ENCODE measurements at places on chromosomes 4 and X.
A peak's percentile ranks its signal among the peaks of the same experiment; 100 is the strongest.

DNA sequence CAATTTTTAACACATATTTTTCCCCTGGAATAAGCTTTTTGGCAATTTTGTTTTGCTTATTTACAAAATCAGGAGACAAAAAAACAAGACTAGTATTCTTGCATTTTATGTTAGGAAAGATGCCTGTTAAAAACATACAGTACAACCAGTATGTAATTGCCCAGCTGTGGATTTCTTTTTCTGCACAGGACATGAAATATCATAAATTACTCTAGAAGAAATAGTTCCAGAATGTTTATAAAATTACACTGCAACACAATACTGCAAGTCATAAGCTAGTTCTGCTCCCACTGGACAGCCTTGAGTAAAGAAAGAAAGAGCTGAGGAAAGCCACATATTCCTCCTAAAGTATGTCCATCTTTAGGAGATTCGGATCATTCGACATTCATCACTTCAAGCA lies 133.5 kb downstream of the SCFD2 start:
- DNase-seq = no peak

DNA sequence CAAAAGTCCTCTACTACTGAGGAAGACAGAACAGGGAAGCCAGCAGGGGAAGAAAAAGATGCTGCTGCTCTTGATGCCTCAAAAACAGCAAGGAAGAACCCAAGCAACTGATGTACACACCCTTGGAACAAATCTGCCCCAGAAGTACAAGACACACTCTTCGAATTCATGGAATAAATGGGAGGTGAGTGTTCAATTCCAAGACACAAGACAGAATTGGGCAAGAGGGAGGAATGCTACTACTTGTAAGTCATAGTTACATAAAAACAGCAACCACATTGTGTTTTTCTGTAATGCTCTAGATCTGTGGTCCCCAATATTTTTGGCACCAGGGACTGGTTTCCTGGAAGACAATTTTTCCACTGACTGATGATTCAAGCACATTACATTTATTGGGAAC lies 58.0 kb upstream of the H2AZ1 start:
- DNase-seq = no peak

DNA sequence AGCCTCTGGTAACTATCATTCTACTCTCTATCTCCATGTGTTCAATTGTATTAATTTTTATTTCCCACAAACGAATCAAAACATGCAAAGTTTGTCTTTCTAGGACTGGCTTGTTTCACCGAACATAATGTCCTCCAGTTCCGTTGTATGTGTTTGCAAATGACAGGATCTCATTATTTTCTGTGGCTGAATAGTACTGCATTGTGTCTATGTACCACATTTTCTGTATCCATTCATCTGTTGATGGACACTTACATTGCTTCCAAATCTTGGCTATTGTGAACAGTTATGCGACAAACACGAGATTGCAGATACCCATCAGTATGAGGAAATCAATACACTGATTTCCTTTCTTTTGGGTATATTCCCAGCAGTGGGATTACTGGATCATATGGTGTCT lies 8.4 kb upstream of the LDOC1 start:
- DNase-seq = no peak

- no peak for DNase-seq
Observed at GRCh38 chr4:7435471-7436061, 836 bp upstream of the PSAPL1 start.

GRCh38 chrX:56817179-56817578 lies 88.1 kb downstream of the NBDY start:
- DNase-seq = no peak

- no peak for DNase-seq
Observed at GRCh38 chrX:3963980-3964379, 250.5 kb upstream of the PRKX start.

DNA sequence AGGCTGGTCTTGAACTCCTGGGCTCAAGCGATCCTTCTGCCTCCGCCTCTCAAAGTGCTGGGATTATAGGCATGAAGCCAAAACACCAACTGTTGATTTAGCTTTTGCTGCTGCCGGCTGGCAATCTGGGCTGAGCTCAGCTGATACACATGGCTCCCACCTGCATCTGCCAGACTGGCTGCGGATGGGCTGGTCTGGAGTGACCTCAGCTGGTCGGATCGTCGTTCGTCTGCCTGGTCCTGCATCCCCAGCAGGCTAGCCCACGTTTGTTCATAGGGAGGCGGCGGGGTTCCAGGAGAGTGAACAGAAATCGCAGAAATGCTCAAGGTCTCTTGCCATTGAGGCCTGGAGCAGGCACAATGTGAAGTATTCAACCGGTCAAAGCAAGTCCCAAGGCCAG lies 74.4 kb upstream of the DDX3X start:
- DNase-seq = peak; percentile 22

DNA sequence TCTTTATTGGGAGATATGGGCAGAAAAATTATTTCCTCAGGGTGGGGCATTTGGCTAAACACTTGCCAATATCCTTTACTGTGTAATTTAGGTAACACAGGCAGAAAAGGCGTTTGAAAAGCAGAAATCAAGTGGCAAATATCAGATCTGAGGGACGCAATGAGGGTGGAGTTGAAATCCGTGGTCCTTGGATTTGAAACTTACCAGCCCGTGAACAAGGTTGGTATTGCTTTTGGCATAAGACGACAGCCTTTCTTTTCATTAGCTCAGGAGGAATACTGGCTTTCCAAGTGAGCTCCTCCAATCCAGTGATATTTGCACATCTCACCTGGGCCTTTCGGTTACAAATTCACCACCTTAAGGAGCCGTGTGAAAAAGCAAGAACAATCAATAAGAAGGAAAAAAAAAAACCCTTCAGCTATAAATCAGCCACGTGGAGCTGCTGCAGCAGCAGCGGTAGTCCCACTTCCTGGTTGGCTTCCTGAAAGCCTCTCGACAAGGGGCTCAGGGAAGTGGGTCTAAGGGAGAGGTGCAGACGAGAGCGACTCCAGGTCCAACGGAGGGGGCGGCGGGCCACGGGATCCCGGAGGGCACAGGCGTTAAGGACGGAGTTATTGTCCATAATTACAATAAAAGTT lies 734 bp upstream of the GALNT7 start:
- DNase-seq = no peak

- no peak for DNase-seq
Observed at GRCh38 chr4:953574-953915, 19.8 kb downstream of the DGKQ start.

- DNase-seq = no peak
Observed at GRCh38 chrX:28847423-28847822, 260.2 kb downstream of the IL1RAPL1 start.

GRCh38 chr4:13298655-13299054 lies 185.5 kb downstream of the RAB28 start:
- DNase-seq = peak; percentile 4

DNA sequence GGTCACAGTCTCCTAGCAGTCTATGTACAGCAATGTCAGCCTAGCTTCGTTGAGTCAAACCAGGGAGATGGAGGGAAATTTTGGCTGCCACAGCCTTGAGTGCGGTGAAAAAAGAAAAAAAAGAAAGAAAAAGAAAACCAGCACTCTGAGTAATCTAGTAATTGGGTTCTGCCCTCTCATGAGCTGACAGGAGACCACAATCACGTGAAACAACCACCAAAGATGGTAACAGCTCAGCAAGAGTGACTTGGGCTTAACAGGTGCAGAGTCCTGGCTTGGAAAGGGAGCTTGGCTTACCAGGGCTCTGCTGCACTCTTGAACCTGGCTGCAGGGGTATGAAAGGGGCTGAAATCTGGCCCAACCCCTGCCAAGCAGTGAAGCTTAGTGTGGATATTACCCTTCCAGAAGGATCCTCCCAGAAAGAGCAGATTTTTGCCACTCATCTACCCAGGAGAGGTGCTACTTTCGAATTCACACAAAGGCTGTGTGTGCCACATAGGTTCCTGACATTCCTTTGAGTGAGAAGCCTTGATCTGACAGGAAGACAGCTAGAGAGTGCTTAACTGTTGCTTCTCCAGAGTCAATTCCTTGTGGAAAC lies 350.3 kb downstream of the PTTG2 start:
- no peak for DNase-seq

DNA sequence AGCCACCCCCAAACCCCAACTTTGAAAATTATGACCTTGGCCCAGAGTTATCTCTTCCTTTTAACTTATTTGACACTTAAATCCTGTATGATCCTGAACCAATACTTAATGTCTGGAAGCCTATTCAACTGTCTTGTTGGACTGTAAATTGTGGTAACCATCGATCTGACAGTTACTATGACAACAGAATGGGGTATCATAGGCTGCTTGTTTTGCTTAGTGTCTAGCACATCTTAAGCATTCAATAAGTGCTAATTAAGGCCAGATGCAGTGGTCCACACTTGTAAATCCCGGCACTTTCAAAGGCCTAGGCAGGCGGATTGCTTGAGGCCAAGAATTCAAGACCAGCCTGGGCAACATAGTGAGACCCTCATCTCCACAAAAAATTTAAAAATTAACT lies 175.0 kb downstream of the APBB2 start:
- DNase-seq = no peak

- DNase-seq = no peak
Observed at GRCh38 chr4:132085105-132085504, 1064.0 kb upstream of the PCDH10 start.

GRCh38 chr4:121360495-121360894 lies 20.3 kb downstream of the QRFPR start:
- DNase-seq = no peak

DNA sequence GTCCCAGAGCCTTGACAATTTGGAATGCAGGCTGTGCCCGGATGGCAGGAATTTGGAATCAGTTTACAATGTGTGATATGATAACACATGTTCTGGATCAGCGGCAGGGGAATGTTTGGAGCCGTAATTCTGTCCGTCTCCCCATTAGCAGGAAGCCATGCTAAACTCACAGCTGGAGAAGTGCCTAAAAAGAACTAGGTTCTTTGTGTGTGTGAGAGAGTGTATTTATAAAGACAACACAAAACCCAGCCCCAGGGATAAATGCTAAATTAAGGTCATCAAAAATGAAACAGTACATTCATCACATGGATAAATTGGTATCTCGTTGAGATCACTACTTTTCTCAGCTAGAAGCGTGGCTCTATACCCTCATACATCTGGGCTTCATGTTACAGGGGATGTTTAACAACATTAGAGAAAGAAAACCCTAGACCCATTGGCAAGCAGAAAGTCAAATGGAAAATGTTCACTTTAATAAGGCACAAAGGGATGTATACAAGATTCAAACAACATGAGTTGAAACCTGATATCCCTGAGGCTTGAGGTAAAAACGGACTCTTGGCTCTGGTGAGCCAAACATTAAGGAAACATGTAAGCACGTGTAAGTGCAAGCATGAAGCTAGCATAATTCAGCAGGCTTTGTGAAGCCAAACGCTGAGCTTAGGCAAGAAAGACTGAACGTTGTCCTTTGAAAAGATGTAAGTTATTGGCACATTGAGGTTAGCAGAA lies 18.0 kb upstream of the TMEM131L start:
- no peak for DNase-seq

DNA sequence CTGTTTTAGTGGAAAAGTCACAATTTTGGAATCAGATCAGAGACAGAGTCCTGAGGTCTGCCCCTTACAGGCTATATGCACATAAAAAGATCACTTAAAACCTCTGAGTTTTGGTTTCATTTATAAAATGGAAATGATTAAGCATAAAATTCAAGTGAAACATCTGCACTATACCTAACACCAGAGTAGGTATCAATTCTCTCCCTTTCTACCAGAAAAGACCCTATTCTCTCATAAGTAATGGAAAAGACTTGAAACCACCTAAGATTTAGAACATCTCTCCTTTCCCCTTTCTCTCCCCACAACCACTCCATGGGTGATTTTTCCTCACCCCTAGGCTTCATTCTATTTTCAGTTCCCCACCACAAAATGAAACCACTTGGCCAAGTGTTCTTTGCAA lies 907 bp downstream of the LHFPL1 start:
- no peak for DNase-seq

GRCh38 chrX:30799327-30799726 lies 89.7 kb downstream of the TAB3 start:
- no peak for DNase-seq

DNA sequence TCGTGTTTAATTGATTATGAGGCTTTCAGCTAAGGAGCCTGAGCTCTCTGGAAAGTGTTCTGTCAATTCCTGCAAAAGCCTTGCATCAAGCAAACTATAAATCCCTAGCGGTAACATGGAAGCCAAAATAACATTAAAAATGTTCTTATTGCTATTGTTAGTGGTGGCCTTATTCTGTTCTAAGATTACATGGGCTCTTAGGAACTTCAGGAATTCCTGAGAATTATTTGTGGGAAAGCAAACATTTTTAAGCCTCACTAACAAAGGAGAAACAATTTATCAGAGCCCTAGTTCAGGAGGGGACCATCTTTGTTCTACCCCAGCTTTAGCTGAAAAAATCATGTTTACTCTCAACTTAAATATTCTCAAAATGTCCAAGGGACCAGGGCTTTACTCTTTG lies 119.6 kb downstream of the PAPSS1 start:
- no peak for DNase-seq

DNA sequence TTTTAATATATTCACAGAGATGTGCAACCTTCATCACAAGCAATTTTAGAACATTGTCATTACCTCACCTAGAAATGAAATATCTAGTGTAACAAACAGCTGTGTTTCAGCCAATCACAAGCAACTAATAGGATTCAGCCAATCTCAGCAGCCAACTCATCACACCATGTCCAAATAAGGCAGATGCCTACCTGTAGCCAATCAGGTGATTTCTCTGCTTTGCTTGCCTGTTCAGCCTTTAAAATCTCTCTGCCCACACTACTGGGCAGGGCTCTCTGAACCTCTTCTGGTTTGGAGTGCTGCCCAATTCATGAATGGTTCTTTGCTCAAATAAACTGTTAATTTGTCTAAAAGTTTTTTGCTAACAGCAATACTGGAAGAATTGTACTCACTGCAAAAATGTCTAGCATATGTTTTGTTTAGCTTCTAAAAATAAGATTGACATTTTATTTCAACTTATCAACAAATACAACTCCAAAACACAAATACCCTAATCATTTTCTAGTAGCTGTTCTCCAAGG lies 52.4 kb upstream of the IGFBP7 start:
- no peak for DNase-seq

GRCh38 chrX:40035726-40036125 lies 62.0 kb downstream of the BCOR start:
- DNase-seq = no peak

GRCh38 chrX:133685822-133686221 lies 270.5 kb upstream of the GPC4 start:
- DNase-seq = no peak

- no peak for DNase-seq
Observed at GRCh38 chr4:141658309-141658708, 21.9 kb downstream of the IL15 start.

GRCh38 chr4:85744950-85745349 lies 270.0 kb downstream of the ARHGAP24 start:
- DNase-seq = no peak

DNA sequence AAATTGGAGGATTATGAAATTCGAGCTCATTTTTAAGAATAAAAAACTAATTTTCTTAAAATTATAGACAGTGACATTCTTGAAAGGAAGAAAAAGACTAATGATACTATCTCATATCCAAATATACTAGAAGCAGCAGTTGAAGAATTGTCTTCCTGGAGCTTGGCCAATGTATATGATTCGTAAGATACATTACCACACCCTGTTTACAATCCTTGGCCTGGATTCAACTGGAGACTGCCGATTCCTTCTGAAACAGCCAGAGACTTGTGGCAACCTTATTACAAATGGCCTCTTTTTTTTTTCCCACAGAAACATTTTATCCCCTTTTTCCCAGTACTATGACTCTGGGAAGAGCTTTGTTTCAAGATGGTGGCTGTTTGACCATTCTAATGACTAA lies 571.2 kb upstream of the FAT1 start:
- DNase-seq = no peak

Data from SHP77 treated with DMSO at 0.1 percent for 48 hours (cell line).